Mesenteric fat pad (tissue), 1 donor: ENCODE measurements at places on chromosomes 7 and 10.

- no peak for DNase-seq
Measured at GRCh38 chr7:2452074-2452507, 24.1 kb downstream of the GRIFIN start.

- DNase-seq, result no peak
Measured at GRCh38 chr7:30116771-30117170, 18.0 kb upstream of the MTURN start.

- DNase-seq, result no peak
Measured at GRCh38 chr7:155477476-155477875, 19.5 kb downstream of the EN2 start.

- no peak for DNase-seq
Measured at GRCh38 chr10:50464004-50464409, 159.7 kb downstream of the SGMS1 start.

DNA sequence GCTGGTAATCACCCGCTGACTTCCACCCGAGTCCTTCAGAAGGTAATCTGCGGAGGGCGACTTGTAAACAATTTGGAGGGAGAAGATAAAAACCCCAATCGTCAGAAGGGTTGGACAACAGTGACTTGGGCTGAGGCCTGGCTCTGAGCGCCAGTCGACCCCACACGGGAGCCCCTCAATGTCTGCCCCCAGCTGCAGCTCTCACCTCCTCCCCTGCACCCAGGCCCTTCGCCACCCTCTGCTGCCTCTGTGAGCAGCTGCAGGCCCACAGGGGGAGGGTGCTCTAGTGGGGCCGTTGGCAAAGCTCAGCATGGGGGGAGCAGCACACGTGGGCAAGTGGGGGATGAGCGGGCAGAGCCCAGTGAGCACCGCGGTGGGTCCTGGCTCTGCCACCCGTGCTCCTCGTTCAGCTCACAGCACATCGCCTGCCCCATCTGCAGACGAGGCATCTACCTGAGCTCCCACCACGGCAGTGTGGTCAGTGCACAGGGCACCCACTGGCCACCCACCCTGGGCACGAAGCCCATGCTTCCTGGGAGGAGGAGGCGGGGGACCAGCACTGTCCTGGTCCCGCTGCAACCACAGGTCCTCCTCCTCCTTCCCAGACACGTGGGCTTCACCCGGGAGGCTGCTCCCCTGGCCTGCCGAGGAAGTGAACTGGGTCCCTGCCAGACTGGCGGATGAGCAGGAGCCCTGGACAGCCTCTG, 280.5 kb downstream of the ELFN1 start:
- no peak for DNase-seq

DNA sequence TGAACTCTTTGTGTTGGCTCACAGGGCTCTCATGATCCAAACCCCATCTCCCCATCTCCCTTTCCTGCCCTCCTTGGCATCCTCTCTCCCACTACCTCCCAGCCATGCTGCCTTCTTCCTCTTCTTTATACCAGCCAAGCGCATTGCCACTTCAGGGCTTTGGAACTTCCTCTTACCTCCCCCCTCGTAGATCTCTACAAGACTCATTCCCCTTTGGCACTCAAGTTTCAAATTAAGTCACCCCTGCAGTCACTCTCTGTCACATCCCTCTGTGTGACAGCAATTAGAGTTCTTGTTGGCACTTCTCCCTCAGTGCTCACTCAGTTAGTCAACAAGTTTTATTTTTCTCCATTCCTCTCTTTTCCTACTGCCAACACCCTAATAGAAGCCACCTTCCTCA, 20.8 kb upstream of the NRP1 start:
- DNase-seq, result no peak

GRCh38 chr10:96524741-96525140, 11.0 kb upstream of the TLL2 start:
- DNase-seq, result no peak

GRCh38 chr7:55873765-55874164, 11.2 kb upstream of the SEPTIN14 start:
- DNase-seq, result no peak

GRCh38 chr7:137981175-137981574, 20.7 kb downstream of the CREB3L2 start:
- no peak for DNase-seq

DNA sequence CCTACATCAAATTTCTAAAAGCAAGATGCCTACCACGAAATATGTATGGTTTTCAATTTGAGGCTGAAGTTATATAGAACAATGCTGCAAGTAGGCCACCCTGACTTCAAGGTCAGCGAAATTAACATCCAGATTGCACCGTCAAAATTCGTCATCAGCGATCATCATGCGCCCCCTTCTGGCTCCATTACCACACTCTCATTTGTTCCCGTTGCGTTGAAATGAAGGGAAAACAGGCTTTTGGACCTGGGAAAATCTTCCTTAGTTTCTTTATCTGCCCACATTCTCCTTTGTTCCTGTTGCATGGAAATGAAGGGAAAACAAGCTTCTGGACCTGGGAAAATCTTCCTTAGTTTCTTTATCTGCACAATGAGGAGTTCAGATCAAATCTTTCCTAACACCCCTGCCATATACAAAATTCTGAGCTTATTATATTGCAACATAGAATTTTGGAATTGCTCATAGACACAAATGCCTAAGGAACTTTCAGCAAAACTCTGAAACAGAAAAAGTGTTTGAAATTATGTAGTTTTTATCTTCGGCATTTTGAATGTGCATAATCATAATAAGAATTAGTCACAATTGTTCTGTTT, 98.2 kb upstream of the PRKCQ start:
- no peak for DNase-seq

DNA sequence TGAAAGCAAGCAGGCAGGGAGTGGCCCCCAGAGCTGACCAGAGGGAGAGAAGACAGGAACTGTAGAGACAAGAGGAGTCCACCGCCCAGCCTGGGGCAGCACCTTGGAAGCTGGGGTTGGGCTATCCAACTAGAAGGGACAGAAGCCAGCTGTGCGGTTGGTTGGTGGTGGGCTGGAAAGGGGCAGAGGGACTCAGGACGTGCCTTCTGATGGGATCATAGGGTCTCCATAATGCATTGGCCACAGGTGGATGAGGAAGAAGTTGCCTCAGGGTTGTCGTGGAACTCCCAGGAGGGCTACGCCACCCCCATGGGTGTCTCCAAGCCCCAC, 114.0 kb upstream of the RET start:
- DNase-seq, result peak; percentile 76

DNA sequence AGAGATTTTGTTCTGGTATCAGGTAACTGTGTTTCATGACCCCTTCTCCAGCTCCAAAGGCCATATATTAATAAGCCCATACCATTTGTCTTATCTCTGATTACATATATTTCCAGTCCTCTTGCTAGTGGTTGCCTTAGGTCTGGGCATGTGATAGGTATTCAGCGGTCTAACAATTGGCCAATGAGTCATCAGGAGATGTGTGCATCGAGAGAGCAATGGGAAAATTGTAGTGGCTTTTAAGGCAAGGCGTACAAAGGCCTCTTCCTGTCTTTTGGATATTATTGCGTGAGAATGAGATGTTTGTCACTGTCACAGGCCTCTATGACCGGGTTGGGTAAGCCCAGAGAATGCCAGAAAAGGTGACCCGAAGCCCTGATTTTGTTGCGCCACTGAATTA, 38.6 kb upstream of the SFRP5 start:
- no peak for DNase-seq

GRCh38 chr10:18094793-18095192, 45.4 kb upstream of the CACNB2 start:
- DNase-seq, result no peak

DNA sequence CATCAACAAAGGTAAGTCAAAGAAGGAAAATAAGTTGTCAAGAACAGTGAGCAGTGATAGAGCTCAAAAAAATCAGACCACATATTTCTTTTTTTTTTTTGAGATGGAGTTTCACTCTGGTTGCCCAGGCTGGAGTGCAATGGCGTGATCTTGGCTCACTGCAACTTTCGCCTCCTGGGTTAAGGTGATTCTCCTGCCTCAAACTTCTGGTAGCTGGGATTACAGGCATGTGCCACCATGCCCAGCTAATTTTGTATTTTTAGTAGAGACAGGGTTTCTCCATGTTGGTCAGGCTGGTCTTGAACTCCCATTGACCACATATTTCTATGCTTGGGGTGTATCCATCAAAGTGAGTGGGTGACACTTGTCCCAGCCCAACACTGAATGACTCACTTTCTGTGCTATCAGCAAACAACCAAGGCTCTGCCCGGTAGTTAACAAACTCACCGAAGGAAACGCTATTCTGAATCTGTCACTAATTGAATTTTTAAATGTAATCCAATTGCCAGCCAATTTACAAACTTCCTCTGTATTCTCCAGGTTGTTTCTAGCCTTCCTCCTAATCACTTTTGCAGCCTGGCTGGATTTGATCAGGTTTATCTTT, 19.6 kb upstream of the SMNDC1 start:
- DNase-seq, result no peak

GRCh38 chr7:41148521-41148951, 554.4 kb downstream of the INHBA start:
- no peak for DNase-seq

DNA sequence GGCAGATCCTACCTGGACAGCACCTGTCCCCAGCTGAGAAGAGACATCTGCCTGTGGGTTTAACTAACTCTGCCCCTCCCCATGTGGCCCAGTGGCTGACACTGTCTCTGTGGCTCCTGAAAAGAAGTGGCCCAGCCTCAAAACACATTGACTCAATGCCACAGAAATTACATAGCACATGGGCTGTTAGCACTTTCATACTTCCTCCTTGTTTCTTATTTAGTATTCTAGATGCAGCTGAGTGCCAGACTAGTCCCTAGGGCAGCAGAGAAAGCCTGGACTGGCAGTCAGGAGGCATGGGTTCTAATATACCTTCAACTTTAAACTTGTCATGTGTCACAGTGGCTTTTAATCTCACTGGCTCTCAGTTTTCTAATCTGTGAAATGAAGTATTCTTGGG, 171.0 kb downstream of the TRIL start:
- DNase-seq, result no peak

- DNase-seq, result no peak
Measured at GRCh38 chr10:4501306-4501705, 324.7 kb upstream of the AKR1E2 start.

DNA sequence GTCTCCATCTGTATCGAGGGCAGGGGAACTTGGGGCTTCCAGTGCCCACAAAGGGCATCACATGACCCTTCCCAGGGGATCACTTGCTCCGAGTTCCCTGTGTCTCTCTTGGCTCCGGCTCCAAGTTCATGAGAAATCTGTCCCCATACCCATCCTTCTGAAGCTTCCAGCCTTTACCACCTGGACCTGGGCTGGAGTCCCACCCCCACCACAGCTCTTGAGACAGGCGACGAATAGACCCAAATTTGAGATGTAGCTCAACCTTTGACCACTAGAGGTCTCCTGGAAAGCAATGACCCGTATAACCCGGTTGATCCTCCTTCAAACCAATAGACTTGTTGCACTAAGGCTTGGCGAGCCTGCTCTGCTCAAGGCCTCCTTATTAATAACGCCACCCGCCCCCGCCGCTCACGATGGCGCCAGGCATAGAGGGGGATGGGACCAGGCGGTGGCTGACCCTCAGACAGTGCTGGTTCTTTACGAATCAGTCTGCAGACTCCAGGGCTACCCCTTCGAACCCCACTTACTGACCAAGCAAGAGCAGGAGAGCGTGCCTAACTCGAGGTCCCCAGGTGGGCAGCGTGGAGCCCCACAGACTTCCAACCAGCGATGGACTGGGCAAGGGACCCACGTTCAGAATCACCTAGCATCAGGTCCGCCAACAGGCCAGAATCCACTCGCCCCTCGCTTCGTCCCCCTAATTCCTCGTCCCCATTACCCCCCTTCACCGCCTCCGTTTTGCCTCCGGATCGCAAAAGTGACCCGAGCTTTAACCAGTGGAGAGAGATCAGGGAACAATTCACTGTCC, 4.4 kb upstream of the ARID5B start:
- DNase-seq, result no peak

DNA sequence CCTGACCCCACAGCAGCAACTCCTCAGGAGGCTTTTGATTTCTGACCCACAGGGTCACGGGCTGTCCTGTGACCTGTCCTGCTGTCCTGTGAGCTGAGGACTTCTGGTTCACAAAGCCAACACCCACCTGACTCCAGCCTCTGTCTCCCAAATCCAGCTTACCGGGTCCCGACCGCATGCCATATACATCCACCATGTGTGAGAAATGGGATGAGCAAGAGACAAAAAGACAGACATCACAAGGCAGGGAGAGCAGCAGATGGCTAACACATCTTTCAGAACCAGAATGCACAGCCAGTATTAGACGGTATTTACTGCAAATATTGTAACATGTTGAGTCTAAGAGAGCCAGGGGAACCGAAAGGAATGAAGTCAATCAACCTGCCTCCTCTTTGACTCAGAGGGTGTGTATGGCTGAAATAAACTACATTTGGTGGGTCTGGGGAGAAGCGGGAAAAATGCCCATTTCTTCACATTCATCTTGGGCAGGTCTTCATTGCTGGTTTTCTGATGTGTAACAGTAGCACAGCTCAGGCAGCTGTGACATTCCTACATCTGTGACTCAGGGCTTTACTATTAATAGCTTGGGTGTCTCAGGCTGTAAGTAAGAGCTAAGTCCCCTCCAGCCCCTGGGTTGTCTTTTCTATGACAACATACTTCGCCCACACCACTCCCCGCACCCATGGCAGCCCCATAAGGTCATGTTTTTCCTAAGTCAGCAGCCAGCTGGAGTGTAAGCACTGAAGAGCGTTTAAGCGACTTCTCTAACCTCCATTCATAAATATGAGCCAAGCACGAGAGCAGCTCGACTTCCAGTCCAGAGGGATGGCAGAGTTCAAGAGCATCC, 25.0 kb downstream of the ABLIM1 start:
- no peak for DNase-seq
